ENCODE measurements at places on chromosomes 3 and 15. TPM values are rescaled to one million over a fixed set of nuclear protein-coding genes. Genes with fewer than 3 reads are reported as not detected.

The CCDC54 gene
- total RNA-seq: 1.6 TPM

The EDEM1 gene
- 16.9 TPM for total RNA-seq

The OXTR gene
- 2.5 TPM for total RNA-seq

The TBL1XR1 gene
- total RNA-seq: 290 TPM

The AQP9 gene
- not detected for total RNA-seq

The FMN1 gene
- total RNA-seq: 4.7 TPM

The SLC41A3 gene
- 77.9 TPM for total RNA-seq

The LNP1 gene
- total RNA-seq: 10.0 TPM

The GREM1 gene
- total RNA-seq: 2.8 TPM

The RLBP1 gene
- 2.2 TPM for total RNA-seq

The SNTN gene
- total RNA-seq: not detected

The ZNF774 gene
- total RNA-seq: 11.6 TPM

The GPR62 gene
- 0.31 TPM for total RNA-seq

The PPM1L gene
- 106 TPM for total RNA-seq

The EFHB gene
- total RNA-seq: 0.63 TPM

The LIPC gene
- total RNA-seq: not detected

The OR5K3 gene
- total RNA-seq: not detected

The INKA1 gene
- 13.5 TPM for total RNA-seq

The DYNC1LI1 gene
- 92.3 TPM for total RNA-seq

The COL8A1 gene
- 0.31 TPM for total RNA-seq

The ROPN1 gene
- total RNA-seq: not detected

The PEX5L gene
- total RNA-seq: 45.4 TPM

The TPRG1 gene
- total RNA-seq: 2.5 TPM

The SNAP23 gene
- total RNA-seq: 32.9 TPM

The SLC15A2 gene
- 9.4 TPM for total RNA-seq

All from parietal lobe (tissue), 2 donors.